ENCODE measurements at places on chromosomes 3 and 15. TPM values are rescaled to one million over a fixed set of nuclear protein-coding genes. Genes with fewer than 3 reads are reported as not detected.

The LSMEM2 gene
- not detected for total RNA-seq

DNA sequence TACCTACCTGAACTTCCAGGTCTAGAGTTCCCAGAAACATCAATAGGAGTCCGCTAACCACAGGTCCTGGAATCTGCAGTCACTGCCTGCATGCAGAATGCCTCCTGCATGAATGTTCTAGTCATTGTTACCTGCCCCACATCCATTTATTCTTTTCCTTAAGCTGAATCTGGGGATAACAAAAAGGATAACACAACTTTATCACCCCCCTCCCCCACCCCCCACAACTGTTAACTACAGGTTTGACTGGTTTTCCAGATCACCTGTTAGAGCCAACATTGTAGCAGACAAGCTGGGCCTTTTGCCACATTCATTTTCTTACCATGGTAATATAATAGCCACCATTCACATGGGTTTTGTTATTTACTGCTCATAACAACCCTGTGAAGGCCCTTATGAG is 4.6 kb upstream of the CTSH start:
- H3K36me3 ChIP-seq: no peaks in the 10 kb centered on the region
- H3K4me3 ChIP-seq: no peak overlapping the region
- no peak overlapping the region for H3K27ac ChIP-seq
- H3K4me1 ChIP-seq: peaks cover 8% of the 10 kb centered on the region
- no peak for DNase-seq

DNA sequence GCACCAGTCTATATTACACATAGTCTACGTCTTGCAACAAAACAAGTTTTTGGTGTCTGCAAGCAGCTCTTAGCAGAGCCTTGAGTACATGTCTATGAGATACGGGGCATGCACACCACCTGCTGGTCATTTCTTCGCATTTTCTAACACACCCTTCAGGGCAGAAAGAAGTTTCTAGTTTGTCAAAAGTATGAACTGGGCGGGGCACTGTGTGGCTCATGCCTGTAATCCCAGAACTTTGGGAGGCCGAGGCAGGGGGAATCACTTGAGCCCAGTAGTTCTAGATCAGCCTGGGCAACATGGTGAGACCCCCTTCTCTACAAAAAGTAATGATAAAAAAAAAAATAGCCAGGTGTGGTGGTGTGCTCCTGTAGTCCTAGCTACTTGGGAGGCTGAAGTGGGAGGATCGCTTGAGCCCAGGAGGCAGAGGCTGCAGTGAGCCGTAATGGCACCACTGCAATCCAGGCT is 64.2 kb upstream of the ARL8B start:
- peaks cover 2% of the 10 kb centered on the region for H3K4me1 ChIP-seq
- no peak overlapping the region for H3K4me3 ChIP-seq
- H3K27ac ChIP-seq: no peak overlapping the region
- DNase-seq: peak; percentile 88
- H3K36me3 ChIP-seq: no peaks in the 10 kb centered on the region

DNA sequence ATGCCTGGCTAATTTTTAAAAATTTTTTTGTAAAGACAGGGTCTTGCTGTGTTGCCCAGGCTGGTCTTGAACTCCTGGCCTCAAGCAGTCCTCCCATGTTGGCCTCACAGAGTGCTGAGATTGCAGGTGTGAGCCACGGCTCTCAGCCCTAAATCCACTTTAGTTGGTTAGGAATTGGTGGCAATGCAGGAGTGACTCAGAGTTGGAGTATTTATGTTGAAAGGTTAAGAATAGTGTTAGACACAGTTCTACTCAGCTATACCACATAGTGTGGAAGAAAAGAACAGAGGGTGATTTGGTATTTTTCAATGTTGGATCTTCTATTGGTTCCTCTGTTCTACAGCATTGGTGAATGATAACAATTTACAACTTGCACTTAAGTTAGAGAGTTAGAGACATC is 7.6 kb downstream of the ZNF639 start:
- no peaks in the 10 kb centered on the region for H3K27me3 ChIP-seq
- H3K4me3 ChIP-seq: no peak overlapping the region
- peaks cover 13% of the 10 kb centered on the region for H3K36me3 ChIP-seq
- no peaks in the 10 kb centered on the region for H3K4me1 ChIP-seq
- no peak overlapping the region for H3K27ac ChIP-seq
- no peak for DNase-seq

DNA sequence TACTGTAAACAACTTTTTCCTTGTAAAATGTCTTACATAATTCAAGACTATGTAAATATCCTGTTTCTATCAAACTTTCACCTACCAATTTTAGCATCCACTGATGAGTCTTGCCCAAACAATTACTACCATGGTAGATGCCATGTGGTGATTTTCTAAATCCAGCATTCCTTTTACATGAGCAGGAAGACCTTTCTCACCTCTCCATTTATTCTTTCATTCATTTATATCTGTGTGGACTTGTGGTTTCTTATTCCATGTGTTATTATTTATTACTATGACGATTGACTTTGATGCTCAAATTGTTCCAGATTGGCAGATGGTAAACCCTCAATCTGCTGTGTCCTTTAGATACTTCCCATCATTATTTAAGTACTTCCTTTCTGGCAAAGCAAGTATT is 62.4 kb downstream of the IFT57 start:
- no peaks in the 10 kb centered on the region for H3K4me1 ChIP-seq
- no peak overlapping the region for H3K27ac ChIP-seq
- no peak for DNase-seq
- peaks cover 2% of the 10 kb centered on the region for H3K36me3 ChIP-seq
- H3K27me3 ChIP-seq: no peaks in the 10 kb centered on the region

DNA sequence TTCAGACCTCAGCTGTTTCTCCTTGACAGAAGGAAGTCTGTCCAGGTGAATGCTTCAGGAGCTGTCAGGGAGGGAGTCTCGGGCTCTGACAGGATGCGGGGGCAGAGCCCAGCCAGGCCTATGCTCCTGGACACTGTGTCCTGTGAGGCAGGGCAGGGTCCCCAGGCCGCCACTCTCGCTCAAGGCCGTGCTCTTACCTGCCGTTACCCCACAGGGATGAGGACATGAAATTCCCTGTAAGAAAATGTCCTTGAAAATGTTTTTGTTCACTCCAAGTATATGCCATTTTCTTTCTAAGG is 63.9 kb downstream of the BOC start:
- no peak for DNase-seq
- no peaks in the 10 kb centered on the region for H3K27me3 ChIP-seq
- H3K4me1 ChIP-seq: peaks cover 11% of the 10 kb centered on the region
- peaks cover 40% of the 10 kb centered on the region for H3K36me3 ChIP-seq
- no peak overlapping the region for H3K4me3 ChIP-seq
- H3K27ac ChIP-seq: no peak overlapping the region

GRCh38 chr3:170740285-170740684 is 129.7 kb downstream of the RPL22L1 start:
- DNase-seq: no peak
- no peak overlapping the region for H3K4me3 ChIP-seq
- peaks cover 2% of the 10 kb centered on the region for H3K27me3 ChIP-seq
- H3K4me1 ChIP-seq: no peaks in the 10 kb centered on the region

DNA sequence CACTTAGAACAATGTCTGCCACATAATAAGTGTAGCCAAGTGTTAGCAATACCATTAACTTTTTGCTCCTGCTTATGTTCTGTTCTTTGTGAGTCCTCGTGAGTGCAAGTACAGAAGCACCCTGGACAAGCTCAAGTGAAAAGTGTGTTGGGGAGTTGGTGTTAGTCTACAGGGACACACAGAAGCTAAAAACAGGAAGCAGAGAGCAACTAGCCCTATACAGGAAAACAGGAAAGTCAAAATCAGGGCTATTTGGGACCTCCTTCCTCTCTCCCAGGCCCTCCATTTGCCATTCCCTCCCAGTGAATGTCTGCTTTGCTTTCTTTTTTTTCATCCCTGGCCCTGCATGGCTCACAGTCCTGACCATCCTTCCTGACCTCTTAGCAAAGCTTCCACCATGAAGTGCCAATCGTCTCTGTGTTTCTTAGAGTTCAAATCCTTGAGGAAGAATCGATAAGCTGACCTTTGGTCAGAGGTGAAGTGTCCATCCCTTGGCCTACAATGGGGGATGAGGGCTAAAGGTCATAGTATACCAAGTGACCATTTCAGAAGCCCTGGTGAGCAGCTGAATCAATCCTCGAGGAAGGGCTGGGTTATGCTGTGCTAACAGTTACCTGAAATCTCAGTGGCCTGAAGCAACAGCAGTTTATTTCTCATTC is 328.2 kb downstream of the SHQ1 start:
- H3K36me3 ChIP-seq: no peaks in the 10 kb centered on the region
- no peak overlapping the region for H3K27ac ChIP-seq
- no peaks in the 10 kb centered on the region for H3K27me3 ChIP-seq
- H3K4me3 ChIP-seq: no peak overlapping the region

- H3K4me1 ChIP-seq: no peaks in the 10 kb centered on the region
- H3K27me3 ChIP-seq: no peaks in the 10 kb centered on the region
- peaks cover 40% of the 10 kb centered on the region for H3K36me3 ChIP-seq
- no peak overlapping the region for H3K27ac ChIP-seq
- no peak overlapping the region for H3K4me3 ChIP-seq
These were observed 62.3 kb downstream of the DHX30 start for GRCh38 chr3:47865192-47865591.

DNA sequence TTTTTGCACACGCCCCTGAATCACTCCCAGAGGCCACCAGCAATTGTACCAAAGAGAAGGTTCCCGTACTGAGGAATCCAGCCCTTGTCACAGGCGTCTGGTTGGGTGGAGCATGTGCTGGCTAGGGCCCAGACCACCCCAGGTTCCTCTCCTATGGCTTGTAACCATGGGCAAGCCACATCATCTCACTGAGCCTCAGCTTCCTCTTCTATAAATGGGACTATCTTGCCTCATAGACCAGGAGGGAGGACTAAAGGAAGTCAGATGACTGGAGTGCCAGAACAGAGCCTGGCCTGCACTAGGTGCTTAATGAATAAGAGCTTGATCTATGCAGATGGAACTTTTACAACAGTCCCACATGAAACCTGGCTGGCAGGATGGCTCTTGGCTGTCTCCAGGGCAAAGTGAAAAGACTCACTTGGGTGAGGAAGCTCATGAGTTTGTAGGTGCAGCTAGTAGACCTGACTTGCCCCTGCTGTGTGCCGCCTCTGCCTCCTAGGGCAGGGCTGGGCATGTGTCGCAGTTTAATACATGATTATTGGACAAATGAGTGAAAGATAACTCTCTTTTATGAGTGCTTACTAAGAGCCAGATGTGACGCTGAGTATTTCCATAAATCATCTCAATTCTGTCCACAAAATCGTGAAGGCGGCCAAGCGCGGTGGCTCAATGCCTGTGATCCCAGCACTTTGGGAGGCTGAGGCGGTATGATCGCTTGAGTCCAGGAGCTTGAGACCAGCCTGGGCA is 29.3 kb downstream of the CTSH start:
- peaks cover 11% of the 10 kb centered on the region for H3K36me3 ChIP-seq
- peak overlapping the region; percentile 42 for H3K27ac ChIP-seq
- no peak overlapping the region for H3K4me3 ChIP-seq
- H3K4me1 ChIP-seq: no peaks in the 10 kb centered on the region
- H3K27me3 ChIP-seq: no peaks in the 10 kb centered on the region
- no peak for DNase-seq

- H3K4me1 ChIP-seq: peaks cover 3% of the 10 kb centered on the region
- H3K36me3 ChIP-seq: peaks cover 22% of the 10 kb centered on the region
- H3K27me3 ChIP-seq: no peaks in the 10 kb centered on the region
- no peak overlapping the region for H3K4me3 ChIP-seq
These were observed 47.0 kb downstream of the OXNAD1 start for GRCh38 chr3:16311960-16312451.

DNA sequence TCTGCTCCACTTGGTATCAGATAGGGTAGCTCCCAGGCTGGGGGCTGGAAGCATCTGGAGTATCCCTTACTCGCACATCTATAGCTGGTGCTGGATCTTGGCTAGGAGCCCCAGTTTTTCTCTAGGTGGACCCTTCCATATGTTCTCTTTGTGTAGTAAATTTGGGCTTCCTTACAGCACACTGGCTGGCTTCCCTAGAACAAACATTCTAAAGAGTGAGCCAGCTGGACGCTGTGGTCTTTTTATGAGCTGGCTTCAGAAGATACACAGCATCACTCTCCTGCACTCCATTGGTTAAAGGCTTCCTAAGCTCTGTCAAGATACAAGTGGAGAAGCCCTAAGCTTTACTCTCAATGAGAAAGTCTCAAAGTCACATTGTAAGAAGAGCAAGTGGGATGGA is 322.1 kb downstream of the WDR72 start:
- H3K4me3 ChIP-seq: no peak overlapping the region
- H3K27ac ChIP-seq: no peak overlapping the region
- peak; percentile 74 for DNase-seq
- H3K27me3 ChIP-seq: no peaks in the 10 kb centered on the region

DNA sequence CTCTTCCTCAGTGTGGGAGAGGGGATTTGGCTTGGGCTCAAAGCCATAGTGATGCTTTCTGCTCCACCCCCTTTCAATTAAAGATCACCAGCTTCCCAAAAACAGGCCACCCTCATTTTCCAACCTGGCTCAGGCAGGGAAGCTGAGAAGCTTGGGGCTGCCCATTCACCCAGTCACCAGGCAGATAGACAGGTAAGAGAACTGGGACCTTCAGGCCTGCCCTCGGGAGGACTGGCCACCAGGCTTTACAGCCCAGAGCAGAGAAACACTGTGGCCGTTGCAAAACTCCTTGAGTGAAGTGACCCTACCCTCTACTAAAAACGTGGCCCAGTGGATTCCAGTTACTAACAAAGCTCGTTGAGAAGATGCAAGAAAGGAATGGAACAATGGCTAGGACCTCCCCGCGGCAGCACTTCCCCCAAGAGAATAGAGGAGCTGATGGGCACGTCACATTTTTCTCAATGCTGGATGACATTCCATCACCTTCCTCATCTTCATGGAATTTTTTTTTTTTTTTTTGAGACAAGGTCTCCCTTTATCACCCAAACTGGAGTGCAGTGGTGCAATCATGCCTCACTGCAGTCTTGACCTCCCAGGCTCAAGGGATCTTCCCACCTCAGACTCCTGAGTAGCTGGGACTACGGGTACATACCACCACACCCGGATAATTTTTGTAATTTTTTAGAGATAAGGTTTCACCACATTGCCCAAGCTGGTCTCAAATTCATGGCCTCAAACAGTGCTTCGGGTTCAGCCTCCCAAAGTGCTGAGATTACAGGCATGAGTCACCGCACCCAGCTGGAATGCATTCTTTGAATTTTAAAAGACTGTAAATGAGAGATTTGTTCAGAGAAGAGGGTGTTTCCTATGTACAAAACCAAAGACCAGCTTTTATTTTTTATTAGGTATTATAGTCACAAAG is 37.9 kb downstream of the LIPC start:
- H3K36me3 ChIP-seq: no peaks in the 10 kb centered on the region
- H3K27me3 ChIP-seq: no peaks in the 10 kb centered on the region
- H3K4me1 ChIP-seq: no peaks in the 10 kb centered on the region
- no peak overlapping the region for H3K4me3 ChIP-seq

- no peak overlapping the region for H3K27ac ChIP-seq
- no peak overlapping the region for H3K4me3 ChIP-seq
- H3K36me3 ChIP-seq: no peaks in the 10 kb centered on the region
- no peaks in the 10 kb centered on the region for H3K27me3 ChIP-seq
- H3K4me1 ChIP-seq: no peaks in the 10 kb centered on the region
These were observed 24.5 kb upstream of the BCL6 start for GRCh38 chr3:187769771-187770170.

DNA sequence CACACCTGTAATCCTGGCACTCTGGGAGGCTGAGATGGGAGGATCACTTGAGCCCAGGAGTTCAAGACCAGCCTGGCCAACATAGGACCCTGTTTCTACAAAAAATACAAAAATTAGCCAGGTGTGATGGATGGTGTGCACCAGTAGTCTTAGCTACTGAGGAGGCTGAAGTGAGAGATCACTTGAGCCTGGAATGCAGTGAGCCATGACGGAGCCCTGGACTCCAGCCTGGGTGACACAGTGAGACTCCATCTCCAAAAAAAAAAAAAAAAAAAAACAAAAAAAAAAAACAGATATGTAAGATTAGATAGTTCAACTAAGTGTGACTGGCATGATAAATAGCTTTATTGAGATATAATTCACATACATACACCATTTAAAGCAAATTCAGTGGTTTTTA is 9.7 kb downstream of the RBSN start:
- no peak overlapping the region for H3K4me3 ChIP-seq
- DNase-seq: no peak
- H3K4me1 ChIP-seq: no peaks in the 10 kb centered on the region
- H3K27me3 ChIP-seq: no peaks in the 10 kb centered on the region
- H3K27ac ChIP-seq: no peak overlapping the region
